ENCODE measurements at places on chromosomes 12 and 14. TPM values are rescaled to one million over a fixed set of nuclear protein-coding genes. Genes with fewer than 3 reads are reported as not detected.

The OS9 gene
- 76.7 TPM for polyA plus RNA-seq

- no peak overlapping the region for H3K27ac ChIP-seq
- no peaks in the 10 kb centered on the region for H3K36me3 ChIP-seq
- peaks cover 28% of the 10 kb centered on the region for H3K27me3 ChIP-seq
- H3K4me1 ChIP-seq, result peaks cover 5% of the 10 kb centered on the region
- no peak for DNase-seq
Measured at GRCh38 chr12:56084958-56085543, 5.1 kb downstream of the ERBB3 start.

GRCh38 chr14:28635387-28635786 lies 131.2 kb upstream of the FOXG1 start:
- no peaks in the 10 kb centered on the region for H3K27me3 ChIP-seq
- H3K36me3 ChIP-seq, result no peaks in the 10 kb centered on the region
- H3K4me1 ChIP-seq, result no peaks in the 10 kb centered on the region
- no peak for DNase-seq
- no peak overlapping the region for H3K4me3 ChIP-seq

DNA sequence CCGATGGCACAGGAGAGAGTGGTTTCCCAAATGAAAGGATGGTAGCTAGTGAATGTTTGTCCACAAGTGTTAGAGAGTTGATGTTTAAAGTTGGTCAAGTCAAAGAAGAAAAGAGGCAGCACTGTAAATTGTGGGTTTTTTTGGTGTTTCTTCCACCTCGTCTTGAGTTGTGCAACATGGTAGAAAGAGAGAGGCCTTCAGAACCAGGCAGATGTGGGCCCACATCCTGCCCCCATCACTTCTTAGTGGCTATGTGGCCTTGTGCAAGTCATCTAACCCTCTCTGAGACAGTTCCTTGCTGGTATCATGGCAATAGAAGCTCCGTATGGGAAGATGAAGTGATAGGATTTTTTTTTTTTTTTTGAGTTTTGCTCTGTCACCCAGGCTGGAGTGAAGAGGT lies 60.8 kb downstream of the NDUFA12 start:
- H3K27me3 ChIP-seq, result peaks cover 3% of the 10 kb centered on the region
- no peak for DNase-seq
- no peak overlapping the region for H3K4me3 ChIP-seq
- H3K4me1 ChIP-seq, result peaks cover 14% of the 10 kb centered on the region
- peaks cover 19% of the 10 kb centered on the region for H3K36me3 ChIP-seq
- peak overlapping the region; percentile 57 for H3K27ac ChIP-seq

- no peaks in the 10 kb centered on the region for H3K36me3 ChIP-seq
- DNase-seq, result no peak
- peak within 1 kb of the TSS; percentile 52 for H3K4me3 ChIP-seq
- no peaks in the 10 kb centered on the region for H3K27me3 ChIP-seq
- H3K27ac ChIP-seq, result peak within 1 kb of the TSS; percentile 51
Measured at GRCh38 chr12:55470088-55470829, at the start of gene OR6C70. Gene OR6C70, minus strand, starts transcription at chr12:55470138. Its CDS starts 0 bp downstream, at chr12:55470138.

DNA sequence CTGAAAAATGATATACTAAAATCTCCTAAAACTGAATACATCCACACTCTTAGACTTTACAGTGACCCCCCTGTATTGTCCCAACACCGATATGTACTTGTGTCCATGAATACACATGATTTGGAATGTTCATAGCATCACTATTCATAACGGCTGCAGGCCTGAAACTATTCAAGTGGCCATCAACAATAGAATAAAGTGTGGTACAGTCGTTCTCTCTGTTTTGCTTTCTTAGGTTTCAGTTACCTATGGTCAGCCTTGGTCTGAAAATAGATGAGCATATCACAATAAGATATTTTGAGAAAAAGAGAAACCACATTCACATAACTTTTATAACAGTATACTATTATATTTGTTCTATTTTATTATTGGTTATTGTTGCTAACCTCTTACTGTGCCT lies 150.6 kb downstream of the ASCL4 start:
- DNase-seq, result no peak
- peaks cover 45% of the 10 kb centered on the region for H3K27me3 ChIP-seq
- H3K4me3 ChIP-seq, result no peak overlapping the region
- no peaks in the 10 kb centered on the region for H3K4me1 ChIP-seq
- H3K27ac ChIP-seq, result no peak overlapping the region

DNA sequence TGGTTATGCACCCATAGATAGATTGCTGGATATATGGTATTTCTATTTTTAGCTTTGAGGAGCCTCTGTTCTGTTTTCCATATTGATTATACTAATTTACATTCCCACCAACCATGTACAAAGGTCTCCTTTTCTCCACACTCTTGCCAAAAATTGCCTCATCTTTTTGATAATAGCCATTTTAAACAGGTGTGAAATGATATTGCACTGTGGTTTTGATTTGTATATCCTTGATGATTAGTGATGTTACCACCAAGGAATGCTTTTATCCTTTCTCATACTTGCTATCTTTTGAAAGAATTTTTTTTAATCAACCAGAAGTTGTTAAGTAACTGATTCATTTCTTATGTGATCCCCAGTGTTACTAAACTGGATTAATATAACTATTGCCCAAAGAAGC lies 60.0 kb downstream of the BBS10 start:
- no peaks in the 10 kb centered on the region for H3K4me1 ChIP-seq
- H3K27ac ChIP-seq, result no peak overlapping the region
- no peak for DNase-seq
- H3K27me3 ChIP-seq, result peaks cover 7% of the 10 kb centered on the region
- H3K36me3 ChIP-seq, result peaks cover 11% of the 10 kb centered on the region

DNA sequence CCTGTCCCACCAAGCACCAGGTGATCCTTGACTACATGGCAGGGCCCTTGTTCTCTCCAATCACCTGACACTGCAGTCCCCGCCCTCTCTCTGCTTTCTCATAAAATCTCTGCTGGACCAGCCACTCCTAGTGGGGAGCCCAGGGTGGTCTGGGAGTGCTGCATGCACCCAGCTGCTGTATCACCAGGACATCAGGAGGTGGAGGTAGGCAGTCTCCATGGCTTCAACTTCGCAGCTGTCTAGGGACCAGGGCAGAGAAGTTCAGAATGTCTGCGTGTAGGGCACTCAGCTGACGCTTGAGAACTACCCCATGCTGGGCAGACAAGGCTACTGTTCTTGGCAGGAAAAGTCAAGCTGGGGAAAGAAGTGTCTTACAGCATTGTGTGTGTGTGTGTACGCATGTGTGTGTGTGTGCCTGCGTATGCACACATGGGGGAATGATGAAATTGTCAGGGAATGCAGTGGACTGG lies 2.6 kb downstream of the WSCD2 start:
- H3K4me1 ChIP-seq, result no peaks in the 10 kb centered on the region
- DNase-seq, result no peak
- no peak overlapping the region for H3K27ac ChIP-seq

DNA sequence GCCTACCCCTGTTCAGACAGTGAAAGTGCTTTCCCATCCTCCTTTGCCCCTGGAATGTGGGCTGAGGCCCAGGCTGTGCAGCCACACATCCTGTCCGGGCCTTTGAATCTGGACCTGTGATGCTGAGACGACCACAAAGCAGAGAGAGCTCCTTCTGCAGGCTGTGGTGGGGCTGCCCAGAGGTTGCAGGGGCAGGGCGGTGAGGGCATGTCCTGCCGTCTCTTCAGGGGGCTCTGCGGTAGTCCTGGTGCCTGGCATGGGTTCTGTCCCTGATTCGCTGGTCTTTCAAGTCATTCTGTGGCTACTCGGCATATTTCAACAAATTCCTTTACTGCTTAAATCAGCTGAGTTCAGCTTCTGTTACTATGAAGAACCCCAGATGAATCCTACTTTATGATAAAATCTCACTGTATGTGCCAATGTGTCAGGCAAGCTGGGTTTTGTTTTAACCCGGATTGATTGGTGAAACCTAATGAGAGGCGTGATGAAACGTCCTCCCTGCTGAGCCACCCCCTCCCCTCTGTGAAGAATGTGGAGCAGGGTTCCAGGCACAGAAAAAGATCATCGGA lies 63.4 kb upstream of the DICER1 start:
- peaks cover 3% of the 10 kb centered on the region for H3K4me1 ChIP-seq
- no peak overlapping the region for H3K4me3 ChIP-seq
- peaks cover 45% of the 10 kb centered on the region for H3K36me3 ChIP-seq
- H3K27me3 ChIP-seq, result no peaks in the 10 kb centered on the region
- H3K27ac ChIP-seq, result no peak overlapping the region

- peaks cover 11% of the 10 kb centered on the region for H3K4me1 ChIP-seq
- peak overlapping the region; percentile 47 for H3K4me3 ChIP-seq
- H3K27ac ChIP-seq, result no peak overlapping the region
- no peak for DNase-seq
- H3K36me3 ChIP-seq, result no peaks in the 10 kb centered on the region
- H3K27me3 ChIP-seq, result peaks cover 21% of the 10 kb centered on the region
Measured at GRCh38 chr14:94027566-94028449, 1.7 kb downstream of the OTUB2 start.

GRCh38 chr12:5051334-5051733 lies 7.7 kb downstream of the KCNA5 start:
- H3K27me3 ChIP-seq, result peaks cover 4% of the 10 kb centered on the region
- H3K4me3 ChIP-seq, result peak overlapping the region; percentile 61
- peak overlapping the region; percentile 0 for H3K27ac ChIP-seq
- H3K4me1 ChIP-seq, result peaks cover 61% of the 10 kb centered on the region
- no peaks in the 10 kb centered on the region for H3K36me3 ChIP-seq
- peak; percentile 43 for DNase-seq

DNA sequence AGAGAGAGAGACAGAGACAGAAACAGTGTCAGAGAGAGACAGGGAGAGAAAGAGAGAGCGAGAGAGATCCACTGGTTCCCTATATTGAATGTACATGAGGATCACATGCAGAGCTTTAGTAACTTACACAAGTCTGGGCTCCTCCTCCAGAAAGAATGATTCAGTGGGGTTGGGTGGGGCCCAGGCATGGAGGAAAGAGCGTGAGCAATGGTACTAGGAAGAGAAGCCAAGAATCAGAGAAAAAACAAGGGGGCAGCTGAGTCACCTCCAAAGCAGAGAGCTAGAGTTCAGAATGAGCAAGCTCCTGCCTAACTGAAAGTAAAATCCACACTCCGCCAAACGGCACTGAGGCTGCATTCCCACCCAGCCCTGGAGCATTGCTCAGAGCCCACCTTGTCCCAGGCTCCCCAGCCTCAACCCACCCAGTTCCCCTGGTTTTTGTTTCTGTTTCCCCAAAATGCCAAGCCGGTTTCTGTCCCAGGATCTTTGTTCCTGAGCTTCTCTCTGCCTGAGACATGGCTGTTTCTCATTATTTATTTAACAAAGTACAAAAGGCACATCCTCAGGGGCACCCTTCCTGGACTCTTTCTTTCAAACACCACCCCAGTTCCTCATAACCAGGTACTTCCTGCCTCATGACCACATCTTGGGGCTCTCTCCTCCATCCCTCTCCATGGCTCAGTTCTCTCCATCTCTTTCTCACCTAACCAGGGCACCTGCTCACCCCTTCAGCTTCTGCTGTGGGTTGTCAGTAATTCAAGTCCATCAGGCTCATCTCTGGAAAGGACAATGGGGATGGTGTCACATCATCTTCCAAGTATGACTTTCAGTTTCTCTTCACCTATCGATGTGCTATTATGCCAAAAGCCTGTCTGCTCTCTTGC lies 670.3 kb upstream of the TBX3 start:
- no peaks in the 10 kb centered on the region for H3K36me3 ChIP-seq
- H3K27ac ChIP-seq, result no peak overlapping the region
- no peak overlapping the region for H3K4me3 ChIP-seq
- no peak for DNase-seq
- no peaks in the 10 kb centered on the region for H3K4me1 ChIP-seq

DNA sequence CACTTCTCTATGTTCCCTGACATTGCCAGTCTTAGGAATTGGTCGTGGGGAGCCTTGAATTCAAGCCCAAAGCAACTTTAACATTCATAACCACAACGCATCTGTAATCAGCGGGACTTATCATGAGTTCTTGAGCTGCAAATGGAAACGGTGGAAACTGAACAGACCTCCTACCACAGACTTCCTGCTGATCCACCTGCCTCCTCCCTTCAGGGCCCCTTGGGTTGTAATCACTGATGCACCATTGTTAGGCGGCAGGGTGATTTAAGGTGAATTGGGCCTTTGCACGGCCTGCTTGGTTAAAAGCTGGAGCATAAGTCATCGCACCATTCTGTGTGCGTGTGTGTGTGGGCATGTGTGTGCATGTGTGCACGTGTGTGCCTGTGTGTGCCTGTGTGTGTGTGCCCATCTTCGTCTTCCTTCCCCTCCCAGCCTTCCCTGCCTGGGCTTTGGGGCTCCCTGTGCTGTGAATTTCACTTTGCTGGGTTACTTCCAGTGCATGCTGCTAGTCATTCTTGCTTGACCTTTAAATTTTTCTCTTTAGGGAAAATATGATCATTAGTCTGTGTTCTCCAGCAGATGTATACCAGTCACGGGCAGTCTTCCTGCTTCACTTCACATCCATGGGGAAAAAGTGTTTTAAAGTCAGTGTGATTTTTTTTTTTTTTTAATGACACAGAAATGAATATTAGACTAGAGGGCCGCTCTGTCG lies 29.1 kb downstream of the CHST11 start:
- peaks cover 12% of the 10 kb centered on the region for H3K36me3 ChIP-seq
- DNase-seq, result peak; percentile 42
- no peaks in the 10 kb centered on the region for H3K27me3 ChIP-seq
- H3K27ac ChIP-seq, result peak overlapping the region; percentile 83
- peaks cover 96% of the 10 kb centered on the region for H3K4me1 ChIP-seq

DNA sequence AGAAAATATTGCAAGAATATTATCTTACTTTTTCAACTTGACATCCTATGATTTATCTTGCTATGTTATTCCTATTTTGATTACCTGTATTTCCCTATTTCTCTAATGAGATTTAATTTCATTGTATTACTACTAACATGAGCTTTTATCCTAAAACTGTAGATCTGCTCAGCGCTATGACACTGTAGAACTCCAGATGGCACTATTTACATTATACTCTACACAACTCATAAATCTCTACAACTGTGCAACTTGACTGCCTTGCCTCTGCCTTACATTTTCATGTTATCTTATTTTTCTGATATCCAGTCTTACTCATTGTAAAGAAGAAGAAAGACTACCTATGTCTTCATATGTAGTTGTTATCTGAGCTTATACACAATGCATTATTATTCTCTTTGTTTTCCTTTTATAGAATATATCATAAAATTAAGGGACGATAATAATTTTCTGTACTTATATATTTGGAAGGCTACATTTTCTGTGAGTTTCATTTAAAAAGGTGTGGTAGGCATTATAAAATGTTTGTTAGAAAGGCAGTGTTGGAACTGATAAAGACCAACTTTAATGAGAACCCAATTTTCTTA lies 24.1 kb downstream of the NUP37 start:
- DNase-seq, result no peak
- H3K27me3 ChIP-seq, result no peaks in the 10 kb centered on the region
- H3K27ac ChIP-seq, result no peak overlapping the region
- H3K4me3 ChIP-seq, result no peak overlapping the region
- no peaks in the 10 kb centered on the region for H3K4me1 ChIP-seq
- no peaks in the 10 kb centered on the region for H3K36me3 ChIP-seq

GRCh38 chr12:62258941-62259630 lies 1.1 kb upstream of the USP15 start:
- H3K36me3 ChIP-seq, result peaks cover 7% of the 10 kb centered on the region
- DNase-seq, result peak; percentile 12
- H3K4me3 ChIP-seq, result peak overlapping the region; percentile 94
- H3K4me1 ChIP-seq, result peaks cover 18% of the 10 kb centered on the region
- H3K27ac ChIP-seq, result peak overlapping the region; percentile 100

All from naive B cell (primary cell).